Suppressor macrophage (primary cell): ENCODE measurements at places on chromosomes 12 and 14.

GRCh38 chr14:67428501-67429031 is 16.6 kb upstream of the PLEK2 start:
- DNase-seq = no peak

DNA sequence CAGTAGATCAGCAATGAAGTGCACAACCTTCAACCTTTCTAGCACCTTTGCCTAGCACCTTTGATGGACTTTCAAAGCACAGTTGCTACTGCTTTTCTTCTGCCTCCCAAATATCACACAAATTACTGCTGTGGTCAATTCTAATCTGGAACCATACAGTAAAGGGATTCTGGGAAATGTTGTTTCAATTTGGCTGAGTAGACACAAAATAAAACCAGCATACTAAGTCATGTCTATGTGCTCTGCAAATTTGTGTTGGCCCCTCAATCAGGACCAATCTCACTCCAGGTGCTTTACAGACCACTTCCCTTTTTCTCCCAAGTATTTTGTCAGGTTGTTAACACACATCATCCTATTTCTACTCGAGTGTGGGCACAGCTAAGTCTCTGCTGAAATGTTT is 38.3 kb upstream of the ADAMTS20 start:
- DNase-seq = no peak

- DNase-seq = no peak
Observed at GRCh38 chr12:91333966-91334365, 151.3 kb upstream of the DCN start.

DNA sequence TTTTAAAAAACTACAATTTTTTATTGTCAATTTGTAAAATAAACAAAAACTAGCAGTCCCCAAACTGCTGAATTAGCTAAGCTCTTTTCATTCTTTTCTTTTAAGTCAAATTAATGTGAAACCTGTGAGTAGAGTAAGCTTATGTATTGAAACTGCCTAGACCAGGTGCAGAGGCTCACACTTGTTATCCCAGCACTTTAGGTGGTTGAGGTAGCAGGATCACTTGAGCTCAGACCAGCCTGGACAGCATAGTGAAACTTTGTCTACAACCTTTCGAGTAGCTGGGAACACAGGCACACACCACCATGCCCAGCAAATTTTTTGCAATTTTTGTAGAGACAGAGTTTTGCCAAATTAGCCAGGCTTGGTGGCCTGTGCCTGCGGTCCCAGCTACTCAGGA is 26.4 kb downstream of the SCFD1 start:
- DNase-seq = no peak
